Activated CD4-positive, CD25-positive, alpha-beta regulatory T cell (primary cell): ENCODE measurements at places on chromosomes 16 and 17.

GRCh38 chr17:49387498-49388289 lies 25.6 kb upstream of the ZNF652 start:
- no peak for DNase-seq

DNA sequence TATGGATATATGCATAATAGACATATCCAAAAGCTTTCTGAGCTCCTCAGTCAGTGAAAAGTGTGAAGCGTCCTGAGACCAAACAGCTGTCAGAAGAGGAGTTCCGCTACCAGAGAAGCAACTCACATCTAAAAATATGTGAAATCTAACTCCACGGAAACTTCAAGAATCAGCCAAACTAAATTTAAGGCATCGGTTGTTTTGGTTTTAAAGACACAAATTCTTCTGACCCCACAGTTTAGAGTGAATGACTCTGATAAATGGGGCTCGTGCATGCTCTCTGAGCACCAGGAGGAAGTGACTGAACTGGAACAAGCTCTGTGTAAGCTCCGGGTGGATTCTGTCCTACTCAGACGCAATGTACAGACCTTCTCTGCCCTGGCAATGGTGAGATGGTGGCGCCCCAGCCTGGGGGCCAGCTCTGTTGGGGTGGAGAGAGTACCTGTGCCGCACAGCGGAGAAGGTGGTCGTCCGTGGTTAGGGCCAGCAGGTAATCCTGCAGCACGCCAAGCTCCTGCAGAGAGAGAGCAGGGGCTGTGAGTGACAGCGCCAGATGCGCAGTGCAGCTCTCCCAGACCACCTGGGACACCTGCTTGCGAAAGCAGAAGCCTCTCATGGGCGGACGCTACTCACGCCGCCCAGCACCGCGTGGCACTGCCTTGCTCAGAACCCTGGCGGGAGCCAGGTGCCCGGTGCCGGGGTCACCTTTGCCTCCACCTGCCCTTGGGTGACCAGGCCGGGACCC lies 44.4 kb upstream of the ATP2A3 start:
- DNase-seq, result no peak

- no peak for DNase-seq
Observed at GRCh38 chr16:70610273-70611223, 35.8 kb upstream of the IL34 start.

DNA sequence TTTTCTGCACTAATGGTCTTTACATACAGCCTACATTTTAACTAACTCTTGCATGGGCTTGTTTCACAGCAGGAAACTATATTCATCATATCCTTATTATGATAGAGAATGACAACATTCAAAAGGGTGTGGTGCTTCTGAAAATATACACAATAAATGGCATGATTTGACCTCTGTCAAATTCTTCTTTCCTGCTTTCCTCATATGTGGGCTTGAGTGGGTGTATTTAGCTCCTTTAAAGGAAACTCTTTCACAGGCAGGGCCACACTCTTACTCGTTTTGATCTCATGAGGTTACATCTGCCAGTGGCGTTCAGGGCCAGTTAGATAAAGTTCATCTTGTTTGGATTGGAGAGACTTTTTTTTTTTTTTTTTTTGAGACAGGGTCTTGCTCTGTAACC lies 6.1 kb downstream of the SLC35G3 start:
- DNase-seq, result no peak

- no peak for DNase-seq
Observed at GRCh38 chr17:1124896-1125787, 54.6 kb downstream of the ABR start.
